Motor neuron (in vitro differentiated cells): ENCODE measurements at places on chromosomes 16 and 17. TPM values are rescaled to one million over a fixed set of nuclear protein-coding genes. Genes with fewer than 3 reads are reported as not detected.

DNA sequence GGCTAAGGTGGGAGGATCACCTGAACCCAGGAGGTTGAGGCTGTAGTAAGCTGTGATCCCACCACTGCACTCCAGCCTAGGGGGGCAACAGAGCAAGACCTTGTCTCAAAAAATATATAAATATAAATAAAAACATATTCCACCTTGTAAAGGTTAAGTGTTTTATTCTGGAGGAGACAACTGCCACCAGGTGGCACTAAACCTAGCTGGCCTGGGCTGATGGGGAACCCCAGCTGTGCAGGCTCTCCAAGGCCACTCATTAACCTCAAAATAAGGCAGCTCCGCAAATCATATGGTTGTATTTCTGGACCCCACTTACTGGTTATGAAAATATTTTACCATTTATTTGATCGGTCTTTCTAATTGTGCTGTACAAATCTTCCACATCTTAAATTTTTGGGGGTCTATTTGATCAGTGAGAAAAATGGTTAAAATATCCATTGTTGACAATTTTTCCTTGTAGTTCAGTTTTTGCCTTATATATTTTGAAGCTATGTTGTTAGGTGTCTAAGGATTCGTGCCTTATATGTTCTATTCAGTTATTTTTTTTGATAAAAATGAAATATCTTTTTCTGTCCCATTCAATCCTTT is 8.5 kb upstream of the ICAM2 start:
- peak; percentile 66 for ATAC-seq

DNA sequence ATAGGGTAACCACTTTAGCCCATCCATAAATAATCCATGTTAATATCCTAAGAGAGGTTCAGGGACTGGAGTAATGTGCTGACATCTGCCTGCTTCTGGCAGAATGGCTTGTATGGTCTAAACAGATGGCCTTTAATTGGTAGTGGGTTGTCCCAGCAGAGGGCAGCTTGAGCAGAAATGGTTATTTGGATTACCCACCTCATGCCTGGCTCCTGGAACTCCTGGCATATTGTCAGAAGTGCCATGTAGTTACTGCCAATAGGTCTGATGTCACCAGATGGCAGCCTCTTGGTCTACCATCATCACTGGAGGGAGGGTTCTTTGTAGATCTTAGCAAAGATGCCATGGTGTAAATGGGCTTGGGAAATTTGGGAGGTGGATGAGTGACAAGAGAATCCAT is 157.5 kb upstream of the SOX9 start:
- no peak for ATAC-seq

GRCh38 chr16:49528060-49528865 is 154.7 kb downstream of the C16orf78 start:
- ATAC-seq, result peak; percentile 75

DNA sequence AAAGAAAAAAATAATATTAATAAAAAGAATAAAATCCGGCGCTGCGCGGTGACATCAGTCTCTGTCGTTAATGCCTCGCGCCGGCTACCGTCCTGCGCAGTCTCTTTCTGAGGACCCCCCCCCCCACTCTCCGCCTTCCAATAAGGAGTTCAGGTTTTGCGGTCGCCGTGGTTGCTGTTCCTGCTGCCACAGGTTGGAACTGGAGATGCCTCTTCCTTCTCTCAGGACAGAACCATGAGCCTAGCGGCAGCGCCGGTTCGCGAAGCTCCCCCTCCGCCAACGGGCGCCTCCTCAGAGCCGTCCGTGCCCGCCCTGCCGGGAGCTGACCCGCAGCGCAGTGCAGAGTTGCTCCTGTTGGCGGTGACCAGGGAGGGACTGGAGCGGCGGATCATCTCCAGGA is 2093.4 kb downstream of the TP53TG3F start:
- no peak for ATAC-seq

DNA sequence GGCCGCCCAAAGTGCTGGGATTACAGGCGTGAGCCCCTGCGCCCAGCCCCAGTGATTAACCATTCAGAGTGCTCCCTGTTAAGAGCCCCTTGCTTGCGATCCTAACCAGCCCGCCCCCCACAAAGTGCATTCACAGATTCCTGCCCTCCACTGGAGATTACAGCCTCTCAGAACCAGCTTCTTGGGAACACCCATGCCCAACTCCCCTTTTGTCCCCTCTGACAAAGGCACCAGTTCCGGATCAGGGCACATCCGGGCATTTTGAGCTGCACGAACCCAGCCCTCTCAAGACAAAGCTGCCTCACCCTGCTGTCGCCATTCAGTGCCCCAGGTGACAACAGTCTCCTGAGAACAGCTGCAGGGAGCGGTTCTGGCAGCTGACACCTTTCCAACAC is 848 bp upstream of the KRT19 start:
- ATAC-seq, result no peak

- no peak for ATAC-seq
Measured at GRCh38 chr16:85445779-85446222, 167.3 kb upstream of the GSE1 start.

DNA sequence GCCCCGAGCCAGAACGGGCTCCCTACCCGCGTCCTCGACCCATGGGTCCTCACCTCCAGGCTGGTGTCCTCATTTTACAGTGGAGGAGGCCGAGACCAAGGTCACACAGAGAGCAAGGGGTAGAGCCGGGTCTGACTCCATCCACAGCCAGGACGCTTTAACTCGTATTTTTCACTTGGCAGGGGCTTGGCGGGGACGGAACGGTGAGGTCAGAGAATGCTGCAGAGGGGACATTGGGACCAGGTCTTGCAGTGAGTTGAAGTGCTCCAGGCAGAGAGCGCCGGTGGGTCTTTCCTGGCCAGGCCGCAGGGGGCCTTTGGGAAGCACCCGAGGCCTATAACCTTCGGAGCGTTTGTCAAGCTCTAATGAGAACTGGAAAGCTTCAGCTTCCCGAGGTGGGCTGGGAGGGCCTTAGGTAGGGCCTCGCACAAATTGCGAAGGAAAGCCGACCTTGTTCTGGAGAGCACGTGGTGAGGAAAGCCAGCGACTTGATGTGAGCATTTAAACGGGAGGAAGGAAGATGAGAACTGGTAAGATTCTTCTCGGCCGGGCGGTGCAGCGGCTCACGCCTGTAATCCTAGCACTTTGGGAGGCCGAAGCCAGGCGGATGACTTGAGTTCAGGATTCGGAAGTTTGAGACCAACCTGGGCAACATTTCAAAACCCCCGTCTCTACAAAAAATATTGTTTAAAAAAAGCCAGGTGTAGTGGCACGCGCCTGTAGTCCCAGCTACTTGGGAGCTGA is 908 bp upstream of the CLUH start:
- peak; percentile 1 for ATAC-seq

DNA sequence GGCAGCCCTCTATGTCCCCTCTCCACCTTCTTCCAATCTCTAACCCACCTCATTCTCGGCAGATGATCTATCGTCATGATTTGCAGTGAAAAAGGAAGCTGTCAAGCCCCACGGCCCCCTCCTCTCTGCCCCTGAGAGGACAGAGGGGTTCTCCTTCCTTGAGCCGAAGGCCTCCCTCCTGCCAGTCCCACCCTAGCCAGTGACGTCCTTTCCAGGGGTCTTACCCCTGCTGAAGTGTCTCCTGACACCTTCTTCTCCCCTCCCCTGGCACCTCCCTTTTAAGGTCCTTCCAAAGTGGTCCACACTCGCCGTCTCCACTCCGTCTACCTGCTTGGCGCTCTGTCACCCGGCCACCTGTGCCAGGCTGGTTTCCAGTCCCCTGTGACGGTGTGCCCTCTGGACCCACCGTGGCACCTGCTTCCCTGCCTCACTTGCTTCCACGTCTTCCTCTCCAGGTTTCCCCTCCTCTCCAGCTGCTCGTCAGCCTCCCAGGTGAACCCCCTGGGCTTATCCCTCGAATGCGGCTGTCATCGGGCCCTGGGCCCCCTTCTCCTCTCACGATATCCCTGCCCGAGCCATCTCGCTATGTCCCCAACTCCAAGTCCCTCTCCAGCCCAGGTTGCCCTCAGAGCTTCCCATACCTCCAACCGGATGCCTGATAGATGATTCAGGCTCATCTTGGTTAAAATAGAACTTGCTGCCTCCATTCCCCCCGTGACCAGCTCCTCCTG is 5.7 kb downstream of the CCDC102A start:
- ATAC-seq, result no peak

SMIM5 gene
- 0.73 and 1.00 TPM in 2 replicates for total RNA-seq

GPR142 gene
- total RNA-seq, result 0.14 and 0.17 TPM in 2 replicates

PPM1E gene
- total RNA-seq, result 16.7 and 17.3 TPM in 2 replicates
